Stimulated activated CD4-positive, alpha-beta T cell treated with anti-CD3 and anti-CD28 coated beads, Interleukin-1b, Interleukin-23, amount 100 ng/mL, for 24 hours (primary cell): ENCODE measurements at places on chromosomes 1 and 21.

DNA sequence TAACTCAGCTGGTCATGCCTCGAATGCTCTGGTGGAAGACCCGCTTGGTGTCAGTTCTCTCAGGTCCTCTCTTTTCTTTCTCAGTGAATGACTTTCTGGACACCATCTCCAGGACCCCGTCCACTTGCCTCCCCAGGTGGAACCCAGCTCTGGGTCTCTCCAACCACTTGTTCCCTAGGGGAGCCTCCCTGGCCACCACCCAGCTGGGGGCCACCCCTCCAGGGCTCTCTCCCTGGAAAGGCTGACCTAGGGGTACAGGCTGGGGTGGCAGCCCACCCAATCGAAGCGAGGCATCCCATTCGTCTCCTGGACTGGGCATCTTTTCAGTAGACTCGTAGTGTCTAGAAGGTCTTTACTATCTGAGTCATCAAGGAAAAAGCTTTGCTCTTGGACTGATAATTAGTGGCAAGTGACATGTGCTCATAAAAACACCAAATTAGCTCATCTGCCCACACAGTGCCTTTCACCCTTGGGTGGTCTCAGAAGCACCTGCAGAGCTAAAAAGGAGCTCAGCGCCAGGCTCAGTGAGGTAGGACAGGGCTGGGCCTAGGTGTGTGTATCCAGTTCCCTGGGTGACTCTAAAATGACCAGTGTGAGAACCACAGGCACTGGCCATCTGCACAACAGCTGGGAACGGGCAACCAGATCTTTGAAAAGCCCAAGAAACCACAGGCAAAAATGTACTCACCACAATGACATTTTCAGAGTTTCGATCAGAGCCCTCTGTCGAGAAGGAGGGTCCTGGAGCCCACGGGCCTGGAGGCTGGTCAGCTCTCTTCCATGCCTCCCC, 2.4 kb upstream of the PDXK start:
- no peak for DNase-seq

DNA sequence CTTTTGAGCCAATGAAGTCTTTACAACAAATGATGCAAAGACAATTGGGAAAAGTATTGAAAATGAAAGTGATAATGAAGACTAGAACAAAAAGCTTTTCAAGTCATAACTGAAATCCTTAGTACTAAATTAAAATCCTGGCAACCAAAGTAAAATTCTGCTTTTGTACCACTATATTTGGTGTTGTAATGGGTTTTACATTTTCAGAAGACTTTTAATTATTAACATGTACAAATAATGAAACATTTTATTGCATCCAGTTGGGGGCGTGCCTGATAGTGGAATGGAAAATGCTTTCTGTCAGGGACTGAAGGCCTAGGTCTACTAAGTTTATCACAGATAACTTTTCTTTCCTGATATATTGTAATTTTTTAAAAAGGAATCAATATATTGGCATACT, 89.4 kb downstream of the SDCCAG8 start:
- no peak for DNase-seq

- no peak for DNase-seq
These were observed 33.5 kb downstream of the PCAT6 start for GRCh38 chr1:202844259-202844658.

DNA sequence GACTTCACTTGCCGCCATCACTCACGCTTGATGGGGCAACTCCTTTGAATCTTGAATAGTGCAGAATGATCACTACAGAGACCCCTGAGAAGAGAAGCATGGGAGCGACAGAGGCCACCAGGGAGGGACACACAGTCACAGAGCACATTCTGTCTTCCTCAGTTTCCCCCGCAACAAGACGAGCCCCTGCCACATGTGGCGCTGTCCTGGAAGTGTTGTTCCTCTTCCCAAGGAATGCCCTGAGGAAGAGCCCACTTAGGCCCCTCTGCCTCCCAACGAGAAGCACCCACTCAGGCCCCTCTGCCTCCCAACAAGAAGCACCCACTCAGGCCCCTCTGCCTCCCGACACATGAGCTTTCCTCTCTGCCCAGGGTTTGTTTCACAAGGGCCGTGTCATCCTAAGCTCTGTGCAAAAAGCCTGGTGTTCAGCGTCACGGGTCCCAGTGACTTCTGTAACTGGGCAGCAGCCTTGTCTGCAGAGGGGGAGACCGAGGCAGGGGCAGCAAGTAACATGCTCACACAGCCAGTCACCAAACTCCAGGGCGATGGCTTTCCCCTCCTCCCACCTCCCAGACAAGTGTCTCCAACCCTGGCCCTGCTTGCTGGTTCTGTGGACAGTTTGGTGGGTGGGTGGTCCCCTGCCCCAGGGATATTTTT, 19.8 kb downstream of the SLC37A1 start:
- no peak for DNase-seq

DNA sequence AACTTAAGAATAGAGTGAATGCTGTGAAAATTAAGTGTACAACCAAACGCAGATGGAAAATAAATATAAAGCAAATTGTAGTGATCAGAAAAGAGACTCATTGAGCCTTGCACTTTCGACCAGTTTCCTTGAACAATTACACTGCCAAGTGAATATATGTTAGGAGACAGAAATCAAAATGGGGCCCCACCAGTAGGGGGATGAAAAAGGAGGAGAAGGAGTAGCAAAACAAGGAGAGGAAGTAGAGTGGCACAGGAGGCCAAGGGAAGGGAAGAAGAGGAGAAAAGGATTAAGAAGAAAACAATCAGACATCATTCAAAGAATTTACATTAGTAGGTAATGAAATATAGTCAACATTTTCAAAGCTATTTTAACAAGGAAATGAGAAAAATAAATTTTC, 1770.6 kb downstream of the PLA2G4A start:
- DNase-seq: no peak

DNA sequence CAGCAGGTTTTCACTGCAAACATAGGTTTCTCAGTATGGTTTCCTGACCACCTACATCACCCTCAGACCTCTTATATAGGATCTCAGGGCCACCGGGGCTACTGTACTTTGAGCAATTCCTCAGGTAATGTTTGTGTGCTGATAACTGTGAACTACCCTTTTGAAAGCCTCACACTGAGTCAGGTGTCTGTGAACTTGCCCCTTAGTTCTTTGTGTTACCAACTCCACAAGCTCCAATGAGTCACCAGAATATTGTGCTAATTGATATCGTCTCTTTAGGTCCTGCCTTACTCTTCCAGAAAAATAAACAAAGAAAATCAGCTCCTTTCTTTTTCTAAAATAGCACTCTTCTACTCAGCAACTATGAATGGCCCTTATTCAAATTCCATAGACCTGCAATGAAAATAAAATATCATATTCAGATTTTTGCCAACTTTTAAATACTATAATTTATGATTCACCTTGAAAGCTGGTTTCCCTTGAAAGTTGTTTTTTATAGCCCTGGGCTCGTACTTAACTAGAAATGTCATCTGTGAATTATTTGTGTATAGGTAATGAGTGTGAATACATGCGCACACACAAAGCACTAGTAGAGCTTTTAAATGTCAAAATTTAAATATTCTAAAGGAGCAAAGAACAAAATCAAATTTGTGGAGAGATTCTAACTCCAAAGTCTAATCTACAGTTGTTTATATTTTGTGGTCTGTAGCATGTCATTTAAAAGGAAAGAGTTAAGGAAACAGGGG, 88.1 kb upstream of the WARS2 start:
- DNase-seq: no peak

DNA sequence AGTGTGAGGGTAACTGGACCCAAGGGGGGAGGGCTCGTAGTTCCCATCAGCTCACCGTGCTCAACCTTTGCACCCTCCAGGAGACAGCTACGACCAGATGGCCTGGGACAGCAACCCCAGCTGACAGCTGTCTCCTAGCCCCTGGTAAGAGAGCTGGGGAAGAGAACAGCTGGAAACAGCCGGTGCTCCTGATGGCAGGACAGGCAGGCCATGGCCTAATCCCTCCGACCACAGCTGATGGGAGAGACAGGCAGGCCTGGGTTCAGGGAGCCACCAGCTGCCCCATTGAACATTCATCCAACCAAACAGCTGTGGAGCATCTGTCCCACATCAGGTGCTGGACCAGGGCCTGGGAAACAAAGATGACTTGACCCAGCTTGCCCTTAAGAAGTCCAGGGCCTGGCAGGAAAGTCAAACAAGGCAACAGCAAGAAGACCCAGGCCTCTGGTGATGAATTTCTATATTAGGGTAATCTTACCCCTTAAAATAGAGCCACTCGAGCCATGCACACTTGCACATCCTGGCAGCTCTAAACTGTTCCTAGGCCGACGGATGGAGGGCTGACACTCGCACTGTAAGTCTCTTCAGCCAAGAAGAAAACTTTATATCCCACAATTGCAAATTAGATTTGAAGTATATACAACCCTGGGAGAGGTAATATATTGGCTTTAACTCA, 12.2 kb downstream of the OLFML2B start:
- DNase-seq: no peak

DNA sequence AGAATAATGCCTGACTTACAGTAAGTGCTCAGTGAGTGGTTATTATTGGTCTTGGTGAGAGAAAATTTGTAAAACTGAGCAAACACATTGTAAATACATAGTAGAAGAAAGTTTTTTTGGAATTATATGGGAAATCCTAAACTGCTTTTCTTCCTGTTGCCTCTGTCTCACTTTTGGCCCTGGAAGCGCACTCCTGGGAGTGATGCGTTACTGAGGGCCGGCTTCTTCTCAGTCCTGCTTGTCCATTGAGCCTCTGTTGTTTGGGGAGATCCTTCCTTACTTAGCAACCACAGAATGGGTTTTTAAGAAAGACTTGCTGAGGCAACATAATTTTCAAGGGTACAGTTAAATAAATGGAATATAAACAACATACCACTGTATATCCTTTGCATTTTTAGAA, 166.0 kb downstream of the EDEM3 start:
- no peak for DNase-seq

DNA sequence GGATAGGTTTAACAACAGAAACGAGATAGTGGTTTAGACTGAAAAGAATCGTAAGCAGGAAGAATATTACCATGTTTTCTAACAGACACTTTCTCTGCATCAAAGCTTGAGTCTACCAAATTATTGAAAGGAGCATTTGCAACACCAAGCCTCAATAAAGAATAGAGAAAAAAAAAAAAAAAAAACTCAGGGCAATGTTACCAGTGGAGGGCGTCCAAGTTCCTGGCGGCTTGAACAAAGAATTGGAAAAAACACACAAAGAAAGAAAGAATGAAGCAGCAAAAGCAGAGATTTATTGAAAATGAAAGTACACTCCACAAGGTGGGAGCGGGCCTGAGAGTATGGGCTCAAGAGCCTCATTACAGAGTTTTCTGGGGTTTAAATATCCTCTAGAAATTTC, 686.5 kb upstream of the ADGRL2 start:
- DNase-seq: no peak

GRCh38 chr1:22643381-22643780, at the start of gene C1QC:
Gene C1QC (plus strand): TSS chr1:22643633. CDS start chr1:22644024, 391 bp downstream.
- DNase-seq: no peak

DNA sequence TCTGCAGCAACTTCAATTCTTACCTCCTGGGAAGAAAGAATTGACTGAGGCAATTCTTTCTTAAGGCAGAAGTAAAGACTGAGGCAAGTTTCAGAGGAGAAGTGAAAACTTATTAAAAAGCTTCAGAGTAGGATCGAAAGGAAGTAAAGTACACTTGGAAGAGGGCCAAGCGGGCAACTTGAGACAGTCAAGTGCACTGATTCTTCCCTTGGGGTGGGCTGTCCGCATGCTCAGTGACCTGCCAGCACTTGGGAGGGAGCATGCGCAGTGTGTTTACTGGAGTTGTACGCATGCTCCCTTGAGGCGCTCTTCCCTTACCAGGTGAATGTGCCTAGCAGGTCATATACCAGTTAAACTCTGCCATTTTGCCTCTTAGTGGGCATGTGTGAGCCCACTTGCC, 55.3 kb upstream of the NBPF3 start:
- no peak for DNase-seq

DNA sequence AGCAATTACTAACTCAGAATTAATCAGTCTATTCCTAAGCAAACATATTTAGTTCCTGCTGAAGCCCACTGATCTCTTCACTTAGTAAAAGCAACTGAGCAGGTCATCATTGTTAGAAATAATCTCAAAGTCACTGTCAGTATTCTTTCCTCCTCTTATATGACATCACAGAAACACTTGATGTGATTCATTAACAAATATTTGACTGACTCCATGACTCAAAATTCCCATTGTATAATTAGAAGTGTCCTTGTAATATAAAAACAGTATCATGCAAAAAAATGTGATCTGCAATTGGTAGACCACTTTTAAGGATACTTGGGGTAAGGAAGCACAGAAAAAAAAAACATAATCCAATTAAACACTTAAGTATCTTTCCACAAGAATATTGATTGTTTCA, 194.4 kb downstream of the DPYD start:
- no peak for DNase-seq

GRCh38 chr1:2982615-2983318, 38.5 kb upstream of the ACTRT2 start:
- no peak for DNase-seq

DNA sequence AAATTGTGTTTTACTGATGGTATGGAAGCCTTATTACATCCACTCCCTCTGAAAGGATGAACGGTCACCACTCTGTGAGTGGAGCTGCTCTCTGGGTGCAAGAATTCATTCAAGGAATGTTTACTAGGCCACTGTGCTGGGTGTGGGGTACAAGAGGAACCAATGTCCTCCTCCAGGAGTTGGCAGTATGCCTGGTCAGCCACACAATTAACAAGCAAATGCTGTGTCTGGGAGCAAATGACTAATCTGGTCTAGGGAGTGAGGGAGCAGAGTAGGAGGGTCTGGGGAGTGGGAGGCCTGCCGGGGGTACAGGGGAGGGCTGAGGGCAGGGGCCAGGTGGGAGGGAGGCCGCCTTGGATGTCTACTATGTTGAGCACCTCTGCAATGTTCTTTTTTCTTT, 27.2 kb upstream of the TDRD10 start:
- DNase-seq: no peak

- DNase-seq: no peak
These were observed 67.6 kb downstream of the RGS13 start for GRCh38 chr1:192703283-192704206.

GRCh38 chr1:59011663-59012062, 227.8 kb upstream of the JUN start:
- DNase-seq: no peak

GRCh38 chr1:203447151-203447550, 28.5 kb upstream of the PRELP start:
- DNase-seq: no peak

DNA sequence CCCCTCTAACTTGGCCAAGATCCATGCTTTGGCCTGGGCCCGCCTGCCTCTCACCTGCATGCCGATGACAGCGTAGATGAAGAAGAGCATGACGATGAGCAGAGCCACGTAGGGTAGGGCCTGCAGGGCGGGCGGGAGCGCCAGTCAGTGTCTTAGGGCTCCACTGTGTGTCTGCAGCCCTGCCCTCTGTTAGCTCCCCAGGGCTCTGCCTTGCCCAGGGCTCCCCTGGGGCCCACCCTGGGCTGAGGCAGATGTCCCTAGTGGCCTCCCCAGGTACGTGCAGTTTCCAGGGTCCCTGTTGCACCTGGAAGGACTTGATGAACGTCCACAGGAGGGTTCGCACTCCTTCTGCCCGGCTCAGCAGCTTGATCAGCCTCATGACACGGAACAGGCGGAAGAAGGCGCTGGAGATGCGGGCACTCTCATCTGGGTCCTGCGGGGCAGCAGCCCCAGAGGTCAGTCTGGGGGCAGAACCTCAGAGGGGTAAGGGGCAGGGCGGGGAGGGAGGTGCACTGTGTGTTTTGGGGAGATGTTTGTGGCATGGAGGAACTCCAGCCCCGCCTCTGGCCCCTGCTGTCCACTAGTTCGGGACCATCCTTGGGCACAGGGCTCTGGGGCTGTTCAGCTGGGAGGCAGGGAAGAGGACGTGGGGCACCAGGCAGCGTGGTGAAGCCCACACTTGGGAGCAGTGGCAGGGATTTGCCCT, 29.8 kb upstream of the KIF21B start:
- DNase-seq: no peak

- DNase-seq: no peak
These were observed 12.0 kb downstream of the PGLYRP4 start for GRCh38 chr1:153336650-153337049.
